Body of pancreas (tissue), 4 donors: ENCODE measurements at places on chromosomes 5 and 9.

- DNase-seq: no peak
Observed at GRCh38 chr5:132394667-132395259, 25.3 kb downstream of the SLC22A5 start.

GRCh38 chr9:127903557-127904475, 4.4 kb upstream of the ST6GALNAC6 start:
- peak; percentile 43 for DNase-seq

- no peak for DNase-seq
Observed at GRCh38 chr5:179381691-179382090, 36.4 kb upstream of the ADAMTS2 start.

- no peak for DNase-seq
Observed at GRCh38 chr9:94584555-94584954, 9.1 kb downstream of the FBP2 start.

DNA sequence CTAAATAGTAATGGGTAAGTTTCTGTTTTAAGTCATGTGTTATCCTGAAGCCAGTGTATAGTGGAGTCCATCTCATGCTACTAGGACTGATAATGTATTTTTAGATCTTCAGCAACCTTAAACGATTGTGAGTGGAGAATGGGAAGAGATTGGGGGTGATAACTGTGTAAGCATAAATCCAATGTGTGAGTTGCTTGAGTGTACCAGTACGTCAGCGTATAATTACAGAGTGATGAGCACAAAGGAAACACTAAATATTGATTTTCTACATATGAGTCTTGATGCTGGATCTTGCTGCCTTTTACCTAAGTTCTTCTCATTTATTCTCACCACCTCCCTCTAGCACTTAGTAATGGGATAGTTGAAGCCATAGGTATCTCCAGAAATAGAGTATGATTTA, 16.3 kb upstream of the IZUMO3 start:
- no peak for DNase-seq

DNA sequence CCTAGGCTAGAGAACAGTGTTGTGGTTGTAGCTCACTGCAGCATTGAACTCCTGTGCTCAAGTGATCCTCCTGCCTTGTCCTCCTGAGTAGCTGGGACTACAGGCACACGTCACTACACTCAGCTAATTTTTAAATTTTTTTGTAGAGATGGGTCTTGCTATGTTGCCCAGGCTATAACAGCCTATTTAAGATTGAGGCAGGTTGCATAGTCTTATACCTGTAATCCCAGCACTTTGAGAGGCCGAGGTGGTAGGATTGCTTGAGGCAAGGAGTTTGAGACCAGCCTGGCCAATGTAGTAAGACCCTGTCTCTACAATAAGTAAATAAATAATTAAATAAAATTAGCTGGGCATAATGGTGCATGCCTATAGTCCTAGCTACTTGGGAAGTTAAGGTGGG, 79.9 kb downstream of the VPS13A start:
- no peak for DNase-seq

DNA sequence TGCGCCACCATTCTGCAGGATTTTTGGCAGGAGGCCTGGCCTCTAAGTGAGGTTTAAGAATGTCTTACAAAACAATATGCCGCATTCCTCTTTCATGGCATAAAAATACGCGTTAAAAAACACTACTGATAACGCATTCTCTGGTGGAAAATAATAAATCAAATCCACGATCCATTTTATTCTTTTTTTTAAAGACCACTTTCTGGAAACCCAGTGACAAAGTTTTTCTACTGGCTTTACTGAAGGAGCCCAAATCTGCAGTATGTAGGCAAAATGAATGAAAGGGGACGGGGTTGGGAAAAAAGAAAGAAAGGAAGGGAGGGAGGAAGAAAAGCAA, 2.0 kb downstream of the SV2C start:
- DNase-seq: no peak

- DNase-seq: no peak
Observed at GRCh38 chr5:125883223-125883622, 540.0 kb upstream of the GRAMD2B start.

GRCh38 chr9:121651295-121652020, at the start of gene DAB2IP:
Gene DAB2IP (plus strand): TSS chr9:121651634. CDS start chr9:121651776, 142 bp downstream.
- peak; percentile 64 for DNase-seq

- DNase-seq: peak; percentile 63
Observed at GRCh38 chr5:59766427-59767210, 126.9 kb downstream of the PDE4D start.

- no peak for DNase-seq
Observed at GRCh38 chr5:8633696-8634095, 764.7 kb downstream of the MTRR start.

GRCh38 chr9:17613758-17614157, 34.9 kb downstream of the SH3GL2 start:
- no peak for DNase-seq

- peak; percentile 62 for DNase-seq
Observed at GRCh38 chr9:126490871-126491567, 122.7 kb upstream of the LMX1B start.

DNA sequence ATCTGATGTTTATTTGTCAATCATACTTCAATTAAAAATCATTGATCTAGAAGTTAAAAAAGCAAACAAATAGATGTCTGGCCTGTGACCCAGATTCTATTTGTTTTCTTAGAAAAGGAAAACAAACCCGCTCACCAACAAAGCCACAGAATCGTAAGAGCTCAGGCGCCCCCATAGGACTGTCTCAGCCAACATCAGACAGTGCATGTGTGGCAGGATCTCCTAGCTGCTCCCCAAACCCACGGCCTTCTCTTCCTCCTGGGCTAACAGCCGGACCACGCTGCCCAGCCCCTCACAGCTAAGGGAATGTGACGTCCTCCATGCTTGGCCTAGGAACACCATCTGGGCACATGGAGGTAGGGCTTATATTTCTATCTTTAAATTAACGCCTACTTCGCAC, 19.4 kb downstream of the OR2Y1 start:
- DNase-seq: no peak

- no peak for DNase-seq
Observed at GRCh38 chr9:129124506-129125069, 13.4 kb downstream of the PTPA start.

- peak; percentile 39 for DNase-seq
Observed at GRCh38 chr5:122844136-122844909, 1.1 kb upstream of the SNX24 start.

- DNase-seq: no peak
Observed at GRCh38 chr5:176806137-176806536, 4.2 kb upstream of the UNC5A start.

DNA sequence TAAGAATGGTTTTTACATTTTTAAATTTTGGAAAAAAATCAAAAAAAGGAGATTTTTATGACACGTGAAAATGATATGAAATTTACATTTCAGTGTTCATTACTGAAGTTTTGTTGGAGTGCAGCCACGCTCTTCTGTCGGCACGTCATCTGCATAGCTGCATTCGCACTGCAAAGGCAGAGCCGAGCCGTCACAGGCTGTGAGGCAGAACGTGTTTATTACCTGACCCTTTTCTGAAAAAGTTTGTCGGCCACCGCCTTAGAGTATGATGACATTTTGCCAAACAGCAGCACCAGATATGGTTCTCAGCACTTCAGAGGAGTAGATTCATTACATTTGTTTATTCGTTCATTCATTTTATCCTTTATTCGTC, 24.1 kb downstream of the HRH2 start:
- DNase-seq: no peak

- no peak for DNase-seq
Observed at GRCh38 chr9:69549310-69550202, 122.6 kb downstream of the APBA1 start.

DNA sequence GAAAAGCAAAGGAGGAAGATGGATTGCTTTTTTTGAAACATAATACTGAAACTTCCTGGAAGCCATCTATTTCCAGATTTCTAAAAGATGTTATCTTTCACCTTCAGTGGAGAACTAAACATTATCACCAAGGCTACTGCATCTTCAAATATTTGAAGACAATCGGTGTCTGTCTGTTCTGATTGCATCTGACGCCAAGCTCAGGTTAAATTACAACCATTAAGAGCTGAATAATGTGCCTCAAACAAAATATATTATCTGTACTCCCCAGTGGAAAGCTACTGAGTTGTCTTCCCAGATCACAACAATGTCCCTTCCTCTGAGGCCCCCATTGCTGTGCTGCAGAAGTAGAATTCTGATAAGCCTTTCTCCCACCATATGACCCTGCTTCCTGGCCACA, 342.3 kb downstream of the PLK2 start:
- DNase-seq: no peak

DNA sequence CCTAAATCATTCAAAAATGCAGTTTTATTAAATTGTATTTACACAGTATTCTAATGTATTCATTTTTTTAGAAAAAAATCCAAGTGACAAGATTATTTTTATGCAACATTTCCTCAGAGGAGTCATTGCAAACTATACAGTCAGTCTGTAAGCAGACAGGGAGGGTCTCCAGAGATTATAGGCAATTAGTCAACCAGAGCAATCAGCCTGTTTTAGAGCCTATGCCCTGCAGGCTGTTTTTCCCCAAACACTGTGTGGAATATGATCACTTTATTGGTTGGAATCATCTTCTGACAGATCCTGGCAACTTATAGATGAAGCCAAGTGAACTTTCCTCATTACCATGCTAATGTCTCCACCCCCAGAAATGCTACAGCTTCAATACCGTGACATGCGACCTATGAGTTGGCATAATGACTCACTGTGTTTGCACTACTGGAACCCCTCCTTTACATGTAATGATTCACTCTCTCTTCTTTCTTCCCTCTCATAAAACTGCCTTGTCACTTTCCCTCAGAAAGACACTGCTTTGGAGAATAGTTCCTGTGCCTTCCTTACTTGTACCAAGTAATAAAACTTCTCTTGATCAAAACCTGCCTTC, 577.7 kb upstream of the FTMT start:
- no peak for DNase-seq

DNA sequence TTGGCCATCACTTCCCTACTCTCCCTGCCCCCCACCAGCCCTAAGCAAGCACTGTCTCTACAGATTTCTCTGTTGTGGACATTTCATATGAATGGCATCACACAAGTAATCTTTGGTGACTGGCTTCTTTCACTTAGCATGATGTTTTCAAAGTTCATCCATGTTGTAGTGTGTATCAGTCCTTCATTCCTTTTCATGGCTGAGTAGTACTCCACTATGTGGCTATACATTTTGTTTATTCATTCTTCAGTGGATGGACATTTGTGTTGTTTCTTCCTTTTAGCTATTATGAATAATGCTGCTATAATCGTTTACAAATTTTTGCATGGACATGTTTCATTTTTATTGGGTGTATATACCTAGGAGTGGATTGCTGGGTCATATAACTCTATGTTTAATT, 84.1 kb downstream of the DAP start:
- no peak for DNase-seq

DNA sequence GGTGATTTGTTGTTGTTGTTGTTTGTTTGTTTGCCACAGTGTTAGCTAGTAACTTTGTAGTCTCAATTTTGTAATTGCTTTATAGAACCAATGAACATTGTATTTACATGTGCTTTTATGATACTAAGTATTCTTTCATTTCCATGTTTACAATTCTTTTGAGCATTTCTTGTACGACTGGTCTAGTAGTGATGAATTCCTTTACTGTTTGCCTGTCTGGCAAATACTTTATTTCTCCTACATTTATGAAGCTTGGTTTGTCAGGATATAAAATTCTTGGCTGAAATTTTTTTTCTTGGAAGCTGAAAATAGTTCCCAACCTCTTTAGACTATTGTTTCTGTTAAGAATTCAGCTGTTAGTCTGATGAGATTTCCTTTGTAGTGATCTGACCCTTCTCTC, 55.6 kb upstream of the SNCAIP start:
- DNase-seq: no peak

GRCh38 chr5:111859533-111860270, 102.7 kb upstream of the NREP start:
- no peak for DNase-seq
